Amygdala (tissue), 56 donors: ENCODE measurements at places on chromosomes 5 and 9.

DNA sequence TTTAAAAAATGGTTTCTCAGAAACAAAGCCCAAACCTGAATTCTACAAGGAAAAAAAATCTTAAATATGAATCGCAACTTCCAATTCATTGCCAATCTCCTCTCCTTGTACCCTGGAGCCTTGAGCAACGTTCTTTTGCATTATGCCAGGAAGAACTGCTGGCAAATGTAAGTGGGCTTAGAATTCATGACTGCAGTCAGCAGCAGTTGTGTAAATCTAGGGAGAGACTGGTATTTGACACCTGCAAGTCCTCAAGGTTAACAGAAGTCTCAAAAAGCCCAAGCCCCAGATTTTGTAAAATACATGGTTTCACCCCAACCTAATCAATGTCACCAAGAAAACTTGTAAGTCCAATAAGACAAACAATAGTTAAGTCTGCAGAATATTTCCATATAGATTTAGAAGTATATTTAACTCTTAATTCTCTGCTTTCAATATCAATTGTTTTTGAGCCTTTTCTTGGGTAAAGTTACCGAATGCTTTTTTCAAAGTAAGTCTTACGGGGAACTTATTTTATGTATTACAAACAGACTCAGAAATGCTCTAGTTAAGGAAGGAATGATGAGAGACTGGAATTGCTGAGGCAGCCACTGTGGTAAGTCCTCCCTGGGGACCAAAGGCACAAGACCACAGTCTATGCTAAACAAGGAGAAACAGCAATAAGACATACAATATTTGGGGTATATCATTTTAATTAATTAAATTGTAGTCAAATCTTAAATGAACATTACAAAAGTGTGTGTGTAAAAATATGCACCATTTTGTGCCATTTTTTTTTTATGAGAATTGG is 31.3 kb downstream of the ELL2 start:
- DNase-seq: no peak

GRCh38 chr5:31396611-31397295 is 135.1 kb downstream of the DROSHA start:
- DNase-seq: no peak

- DNase-seq: no peak
Measured at GRCh38 chr9:79962836-79963235, 391.1 kb downstream of the TLE4 start.

DNA sequence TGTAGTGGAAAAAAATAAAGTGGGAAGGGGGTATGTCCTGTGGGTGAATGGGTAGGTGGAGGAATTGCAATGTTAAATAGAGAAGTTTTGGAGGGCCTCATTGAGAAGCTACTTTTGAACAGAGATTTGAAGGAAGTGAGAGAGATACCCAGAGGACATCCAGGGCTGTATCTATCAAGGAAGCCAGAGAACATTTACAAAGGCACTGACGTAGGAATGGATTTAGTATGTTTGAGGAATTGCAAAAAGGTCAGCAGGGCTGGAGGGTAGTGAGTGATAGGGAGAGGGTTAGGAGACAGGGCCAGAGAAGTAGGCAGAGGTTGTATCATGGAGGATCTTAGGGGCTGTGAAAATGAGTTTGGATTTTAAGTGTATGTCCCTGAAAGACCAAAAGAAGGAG is 13.9 kb downstream of the PTTG1 start:
- DNase-seq: no peak

DNA sequence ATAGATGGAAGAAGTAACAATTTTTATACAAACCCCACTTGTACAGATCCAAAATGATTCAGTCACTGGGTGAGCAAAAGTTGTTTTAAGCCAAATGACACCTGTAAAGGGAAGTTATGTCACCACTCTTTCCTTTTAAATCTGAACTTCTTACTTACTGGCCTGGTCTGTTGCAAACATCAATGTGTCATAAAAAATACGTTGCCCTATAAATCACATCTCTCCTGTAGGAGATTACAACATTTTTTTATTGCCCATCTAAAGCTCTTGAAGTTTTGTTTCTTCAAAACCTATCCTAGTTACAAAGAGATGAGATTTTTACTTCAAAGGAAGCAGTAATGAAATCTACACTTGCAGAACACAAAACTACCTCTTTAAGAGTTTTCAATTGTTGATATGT is 1087.8 kb upstream of the DMAC1 start:
- no peak for DNase-seq

GRCh38 chr5:139262742-139263445 is 30.6 kb upstream of the MATR3 start:
- DNase-seq: peak; percentile 76

DNA sequence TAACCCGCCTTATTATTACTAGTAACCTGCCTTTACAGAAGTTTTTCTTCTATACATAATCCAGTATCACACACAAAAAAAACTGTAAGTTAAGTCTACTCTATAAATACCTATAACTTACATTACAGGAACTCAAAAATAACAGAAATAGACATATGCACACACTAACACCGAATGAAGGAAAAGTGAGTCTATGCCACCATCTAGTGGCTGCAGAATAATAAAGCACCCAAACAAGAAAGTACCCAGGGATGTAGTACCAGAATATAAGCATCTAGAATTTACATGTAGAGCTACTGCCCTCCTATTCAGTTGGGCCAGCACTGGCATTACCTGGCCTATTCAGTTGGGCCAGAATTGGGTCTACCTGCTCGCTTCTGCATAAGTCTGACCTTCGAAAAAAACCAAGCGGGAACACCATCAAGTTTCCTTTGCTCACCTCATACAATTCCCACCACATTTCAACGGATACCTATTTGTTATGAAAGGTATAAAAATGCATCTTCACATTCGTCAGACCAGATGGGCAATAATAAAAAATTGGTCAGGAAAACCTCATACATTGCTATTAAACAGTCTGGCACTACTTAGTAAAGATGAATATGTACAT is 4.0 kb upstream of the NIPSNAP3A start:
- no peak for DNase-seq
